Activated CD8-positive, alpha-beta memory T cell treated with anti-CD3 and anti-CD28 coated beads for 24 hours (primary cell): ENCODE measurements at places on chromosomes 7 and 10.

DNA sequence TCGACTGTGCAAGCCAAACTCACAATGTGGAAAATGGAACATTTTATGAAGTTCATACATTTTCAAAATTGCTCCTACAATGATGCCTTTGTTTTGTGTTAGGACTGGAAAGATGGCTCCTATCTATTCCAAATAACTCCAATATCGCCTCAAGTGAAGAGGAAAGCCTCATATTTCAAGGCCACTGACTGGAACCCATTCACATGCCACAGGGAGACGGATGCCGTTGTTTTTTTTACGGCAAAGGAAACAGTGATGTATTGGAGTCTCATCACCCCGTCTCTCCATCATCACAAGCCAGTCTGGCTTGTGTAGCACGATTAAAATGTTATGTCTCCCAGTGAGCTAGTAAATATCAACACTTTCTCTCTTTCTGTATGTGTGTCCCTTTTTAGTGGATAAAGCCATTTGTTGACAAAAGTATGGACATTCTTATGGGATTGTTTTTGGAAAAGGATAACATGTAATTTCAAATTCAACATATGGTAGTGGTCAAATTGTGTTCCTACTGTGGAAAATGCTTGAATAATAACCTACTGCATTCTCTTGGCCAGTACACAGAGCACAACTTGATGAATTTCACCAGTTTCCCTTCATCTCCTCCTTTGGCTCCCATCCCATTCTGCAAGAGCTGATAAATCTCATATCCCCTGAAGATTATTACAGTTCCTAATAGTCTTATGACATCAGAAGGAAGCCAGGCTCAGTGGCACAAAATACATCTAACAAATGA, 109.5 kb upstream of the PITRM1 start:
- no peak for DNase-seq

- DNase-seq, result no peak
Observed at GRCh38 chr10:52542906-52543305, 228.8 kb downstream of the DKK1 start.

GRCh38 chr10:78944723-78945312, 123.9 kb upstream of the ZMIZ1 start:
- DNase-seq, result no peak

DNA sequence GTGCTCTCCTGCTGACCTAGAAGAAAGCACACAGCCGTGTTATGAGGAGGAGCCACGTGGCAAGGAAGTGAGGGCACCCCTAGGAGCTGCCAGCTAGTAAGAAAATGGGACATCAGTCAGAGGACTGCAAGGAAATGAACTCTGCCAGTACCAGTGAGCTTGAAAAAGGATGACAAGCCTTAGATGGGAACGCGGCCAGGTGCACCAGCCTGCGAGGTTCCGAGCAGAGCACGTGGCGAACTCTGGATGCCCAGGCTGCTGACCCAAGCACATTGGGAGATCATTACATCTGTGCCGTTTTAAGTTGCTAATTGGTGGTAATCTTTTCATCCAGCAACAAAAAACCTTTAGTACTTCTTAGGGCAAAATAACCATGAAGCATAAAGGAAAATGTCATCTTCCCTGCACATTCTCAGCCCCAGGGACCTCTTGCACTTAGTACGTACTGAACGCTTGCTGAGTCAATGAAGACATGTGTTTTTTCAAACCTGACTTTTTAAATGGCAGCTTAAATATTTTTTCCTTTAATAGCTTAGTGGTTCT, 69.4 kb downstream of the AMZ1 start:
- DNase-seq, result no peak

DNA sequence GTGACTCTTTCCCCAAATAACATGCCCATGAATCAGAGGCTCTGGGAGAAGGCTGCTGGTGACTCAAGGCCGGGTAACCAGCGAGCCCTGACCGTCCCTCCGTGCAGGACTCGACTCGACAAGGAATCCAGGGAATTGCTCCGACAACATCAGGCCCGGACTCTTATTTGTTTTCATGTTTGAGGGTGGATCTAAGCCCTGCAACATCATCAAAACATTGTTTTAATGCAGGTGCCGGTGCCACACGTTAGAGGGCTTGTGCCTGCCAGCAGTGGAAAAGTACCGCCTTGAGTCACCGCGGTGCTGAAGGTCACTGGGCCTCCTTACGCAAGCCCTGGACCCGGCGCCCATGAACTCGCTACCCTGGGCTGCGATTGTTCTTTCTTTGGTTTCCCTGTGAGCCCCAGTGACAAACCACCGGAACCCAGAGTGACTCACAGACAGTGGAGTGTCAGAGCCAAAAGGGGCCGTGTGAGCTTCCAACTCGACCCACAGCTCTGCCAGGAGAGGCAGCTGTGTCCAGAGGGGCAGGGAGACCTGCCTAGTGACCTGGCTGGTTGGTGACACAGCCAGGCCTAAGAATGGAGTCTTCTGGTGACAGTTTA, 139.4 kb upstream of the SHH start:
- peak; percentile 15 for DNase-seq

DNA sequence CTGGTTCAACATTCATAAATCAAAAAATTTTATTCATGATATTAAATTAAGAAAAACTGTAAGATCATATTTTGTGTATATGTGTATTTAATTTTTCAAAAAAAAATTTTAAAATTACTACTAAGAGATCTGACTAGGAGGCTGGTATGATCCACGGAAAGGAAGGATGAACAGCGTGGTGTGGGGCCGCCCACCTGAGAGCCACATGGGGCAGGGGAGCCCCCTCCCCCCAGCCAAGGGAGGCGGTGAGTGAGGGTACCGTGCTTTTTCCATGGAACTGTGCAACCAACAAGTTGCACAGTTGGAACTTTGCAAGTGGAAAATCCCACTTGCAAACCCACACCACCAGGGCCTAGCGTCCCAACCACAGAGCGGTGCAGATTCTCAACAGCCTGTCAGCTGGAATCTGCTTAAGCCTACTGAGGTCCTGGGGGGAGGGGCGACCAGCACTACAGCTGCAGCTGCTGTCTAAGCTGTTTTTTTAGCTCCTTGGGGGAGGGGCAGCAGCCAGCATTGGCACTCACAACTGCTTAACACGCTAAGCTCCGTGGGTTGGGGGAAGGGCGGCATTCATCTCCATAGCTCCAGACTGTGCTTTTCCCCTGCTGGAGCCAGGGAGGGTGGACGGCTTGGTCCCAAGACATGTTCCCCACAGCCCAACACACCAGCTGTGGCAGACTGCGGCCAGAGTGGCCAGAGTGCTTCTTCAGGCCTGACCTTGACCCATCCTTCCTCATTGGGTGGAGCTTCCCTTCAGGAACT, 94.2 kb upstream of the IGFBP3 start:
- DNase-seq, result no peak

DNA sequence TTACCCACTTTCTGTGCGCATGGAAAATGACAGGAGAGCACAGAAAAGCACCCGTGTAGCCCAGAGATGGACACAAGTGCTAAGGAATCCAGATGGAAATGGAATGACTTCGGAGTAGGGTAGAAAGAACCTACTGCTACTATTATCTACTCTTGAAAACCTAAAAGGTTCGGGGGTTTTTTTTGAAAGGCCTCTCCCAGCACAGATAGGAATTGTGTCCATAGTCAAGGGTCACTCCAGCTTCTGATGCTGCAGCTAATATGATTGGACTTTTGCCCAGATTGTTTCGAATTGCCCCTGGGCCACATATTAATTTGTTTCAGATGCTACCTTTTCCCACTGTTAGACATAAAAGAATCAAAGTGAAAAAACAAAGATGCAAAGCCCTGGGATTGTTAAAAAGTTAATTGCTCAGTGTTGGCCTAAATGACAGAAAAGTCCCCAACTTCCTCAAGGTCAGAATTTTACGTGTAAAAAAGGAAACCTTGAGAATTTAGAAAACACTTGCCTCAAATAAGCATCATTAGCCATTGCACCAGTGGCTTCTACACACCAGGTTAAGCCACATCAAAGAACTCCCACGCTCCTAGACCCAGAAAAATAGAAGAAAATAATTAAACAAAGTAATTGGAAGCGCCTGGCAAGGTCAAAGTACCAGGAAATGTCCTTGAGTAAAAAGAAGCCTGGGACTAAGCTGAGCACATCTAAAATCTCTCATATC, 40.8 kb upstream of the INSIG1 start:
- no peak for DNase-seq

GRCh38 chr10:77649333-77650331, 12.0 kb upstream of the KCNMA1 start:
- DNase-seq, result no peak

GRCh38 chr7:112399501-112399900, 50.8 kb upstream of the IFRD1 start:
- DNase-seq, result no peak

GRCh38 chr10:3484306-3485056, 300.5 kb downstream of the KLF6 start:
- no peak for DNase-seq

GRCh38 chr7:96903906-96904305, 101.4 kb upstream of the DLX6 start:
- no peak for DNase-seq

DNA sequence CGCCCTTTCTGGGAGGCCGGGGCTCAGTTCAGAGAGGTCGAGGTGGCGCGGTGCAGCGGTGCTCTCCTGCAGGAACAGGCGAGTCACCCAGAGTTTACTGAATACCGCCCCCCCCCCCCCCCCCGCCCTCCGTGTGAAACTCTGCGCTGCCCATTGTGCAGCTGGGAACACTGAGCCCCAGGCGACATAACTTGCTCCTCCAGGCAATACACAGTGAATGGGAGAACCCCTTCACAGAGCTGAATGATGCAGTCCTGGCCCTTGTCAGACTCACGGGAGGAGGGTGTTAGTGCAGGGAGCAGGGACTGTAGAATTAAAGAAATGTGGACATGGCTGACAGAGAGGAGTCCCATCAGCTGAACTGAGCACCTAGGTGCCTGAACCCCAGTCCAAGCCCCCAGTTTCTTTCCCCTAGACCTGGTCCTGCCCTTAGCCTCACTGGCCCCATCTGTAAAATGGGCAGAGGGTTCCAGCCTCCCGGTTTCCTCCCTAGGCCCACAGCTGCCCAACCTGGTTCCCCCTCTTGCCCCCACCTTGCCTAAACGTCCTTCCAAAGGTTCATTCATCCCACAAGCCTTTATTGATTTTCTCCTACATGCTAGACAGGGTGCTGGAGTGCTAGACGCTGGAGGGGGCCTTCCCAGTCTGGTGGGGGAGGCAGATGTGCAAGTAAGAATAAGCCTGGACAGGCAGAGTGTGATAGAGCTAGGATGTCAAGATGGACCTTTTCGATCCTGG, 869 bp upstream of the LOXL4 start:
- DNase-seq, result no peak

GRCh38 chr10:103350175-103350516, 794 bp downstream of the PCGF6 start:
- no peak for DNase-seq

GRCh38 chr7:84549409-84549808, 354.8 kb upstream of the SEMA3A start:
- no peak for DNase-seq

DNA sequence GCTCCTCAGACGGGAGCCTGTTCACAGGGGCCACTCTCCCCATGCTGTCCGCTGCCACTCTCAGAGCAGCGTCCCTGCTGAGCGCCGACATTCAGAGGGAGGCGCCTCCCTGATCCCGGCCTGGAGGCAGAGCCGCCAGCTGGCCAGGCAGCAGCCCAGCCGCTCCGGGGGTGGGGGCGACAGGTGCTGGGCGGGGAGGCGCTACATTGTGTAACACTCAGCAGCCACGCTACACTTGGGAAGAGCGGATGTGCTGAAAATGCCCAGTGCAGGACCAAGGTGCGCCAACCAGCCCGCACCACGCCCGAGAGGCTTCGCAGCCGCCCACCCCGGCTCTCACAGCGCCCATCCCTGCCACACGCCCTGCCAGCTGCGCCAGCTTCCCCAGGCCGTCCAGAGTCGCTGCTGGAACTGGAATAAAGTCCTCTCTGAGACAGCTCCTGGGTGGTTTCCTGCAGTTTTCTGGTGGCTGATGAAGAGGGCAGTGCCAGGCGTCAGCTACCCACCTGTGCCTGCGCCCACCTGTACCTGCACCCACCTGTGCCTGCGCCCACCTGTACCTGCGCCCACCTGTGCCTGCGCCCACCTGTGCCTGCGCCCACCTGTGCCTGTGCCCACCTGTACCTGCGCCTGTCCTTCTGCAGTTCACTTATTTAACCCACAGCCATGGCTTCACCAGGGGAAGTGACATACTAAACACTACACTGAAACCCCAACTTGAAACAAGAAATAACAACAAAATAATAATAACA, 25.7 kb downstream of the STK32C start:
- DNase-seq, result no peak

DNA sequence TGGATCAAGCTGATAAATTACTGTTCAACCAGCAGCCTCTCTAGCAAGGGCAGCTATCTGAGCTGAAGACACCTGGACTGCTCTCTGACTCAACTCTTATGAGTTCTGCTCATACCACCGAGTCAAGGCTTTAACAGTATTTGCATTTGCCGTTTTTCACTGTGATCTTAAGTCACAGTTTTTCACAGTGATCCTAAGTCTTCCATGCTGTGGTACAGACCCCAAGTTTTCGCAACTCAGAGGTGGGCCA, 31.3 kb downstream of the PIP4K2A start:
- no peak for DNase-seq

DNA sequence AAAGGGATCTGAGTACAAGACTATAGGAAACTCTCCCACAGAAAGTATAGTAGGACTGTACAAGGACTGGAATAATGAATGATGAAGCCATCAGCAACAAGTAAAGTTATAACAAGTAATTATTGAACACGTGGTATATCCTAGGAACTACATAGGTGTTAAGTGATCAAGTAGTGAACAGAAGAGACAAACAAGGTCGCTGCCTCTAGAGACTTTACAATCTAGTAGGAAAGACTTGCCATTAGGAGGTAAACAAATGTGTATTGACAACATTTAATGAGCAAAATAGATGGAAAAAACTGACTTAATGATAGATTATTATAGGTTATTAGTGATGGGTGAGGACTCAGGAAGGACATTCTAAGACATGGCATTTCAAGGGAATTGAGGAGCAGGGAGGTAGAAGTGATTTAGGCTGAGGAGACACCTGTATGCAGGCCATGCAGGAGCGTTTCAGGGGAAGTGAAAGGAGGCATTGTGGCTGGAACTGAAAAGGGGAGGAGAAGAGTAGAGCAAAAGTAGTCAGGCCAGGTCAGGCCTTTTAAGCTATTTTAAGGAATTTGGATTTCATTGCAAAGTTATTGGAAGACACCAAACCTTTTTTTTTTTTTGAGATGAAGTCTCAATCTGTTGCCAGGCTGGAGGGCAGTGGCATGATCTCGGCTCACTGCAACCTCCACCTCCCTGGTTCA, 8.5 kb upstream of the GLCCI1 start:
- no peak for DNase-seq

- DNase-seq, result no peak
Observed at GRCh38 chr7:135601182-135601581, 43.5 kb downstream of the NUP205 start.

DNA sequence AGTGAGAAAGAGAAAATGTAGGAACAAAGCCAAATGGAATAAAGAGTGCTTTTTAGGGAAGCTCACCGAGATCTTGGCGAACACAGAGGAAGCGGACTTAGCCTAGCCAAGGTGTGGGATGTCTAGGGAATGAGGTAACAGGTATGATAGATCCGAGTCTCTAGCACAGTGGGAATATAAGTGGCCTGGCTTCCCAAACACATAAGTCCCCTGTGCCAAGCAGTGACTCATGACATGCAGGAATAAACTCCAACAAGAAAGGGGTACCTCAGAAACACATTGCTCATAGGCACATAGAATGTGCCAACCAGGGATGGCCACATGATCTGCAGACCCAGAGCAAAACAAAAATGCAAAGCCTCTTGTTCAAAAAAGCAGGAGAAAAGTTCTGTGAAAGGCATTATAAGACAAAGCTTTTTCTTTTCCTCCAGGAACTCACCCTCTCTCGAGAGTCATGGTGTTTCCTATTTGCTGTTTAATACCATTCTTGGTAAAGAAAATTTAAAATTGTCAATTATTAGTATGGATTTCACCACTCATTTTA, 542.5 kb downstream of the GATA3 start:
- DNase-seq, result no peak

GRCh38 chr7:128427289-128427891, 17.6 kb upstream of the IMPDH1 start:
- DNase-seq, result no peak
